Substantia nigra (tissue), 51 donors: ENCODE measurements at places on chromosomes 5 and 9.

DNA sequence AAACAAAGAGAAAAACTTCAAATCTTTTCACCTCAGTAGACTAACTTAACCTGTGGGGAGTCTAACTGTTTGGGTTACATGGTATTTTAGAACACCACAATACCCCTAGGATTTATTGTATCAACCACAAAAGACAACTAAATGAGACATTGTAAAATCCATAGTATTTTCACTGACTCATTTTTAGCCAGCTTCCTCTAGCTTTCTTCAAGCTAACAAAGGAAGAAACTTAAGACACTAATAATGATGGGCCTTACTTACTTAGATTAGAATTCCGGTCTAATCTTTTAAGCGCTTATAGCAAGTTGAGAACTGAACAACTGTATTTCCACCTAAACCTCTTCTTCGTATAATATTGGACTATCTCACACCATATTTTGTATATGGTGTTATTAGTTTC is 529.3 kb downstream of the DMRTA1 start:
- no peak for DNase-seq

GRCh38 chr9:136679431-136679941 is 7.8 kb downstream of the AGPAT2 start:
- DNase-seq, result no peak

- DNase-seq, result no peak
Measured at GRCh38 chr9:92976431-92976830, 29.1 kb downstream of the FGD3 start.

GRCh38 chr9:134396825-134397224 is 70.6 kb downstream of the RXRA start:
- DNase-seq, result no peak

GRCh38 chr5:137144656-137145055 is 354.5 kb downstream of the SPOCK1 start:
- DNase-seq, result no peak
